ENCODE measurements at places on chromosomes 13 and 19.

DNA sequence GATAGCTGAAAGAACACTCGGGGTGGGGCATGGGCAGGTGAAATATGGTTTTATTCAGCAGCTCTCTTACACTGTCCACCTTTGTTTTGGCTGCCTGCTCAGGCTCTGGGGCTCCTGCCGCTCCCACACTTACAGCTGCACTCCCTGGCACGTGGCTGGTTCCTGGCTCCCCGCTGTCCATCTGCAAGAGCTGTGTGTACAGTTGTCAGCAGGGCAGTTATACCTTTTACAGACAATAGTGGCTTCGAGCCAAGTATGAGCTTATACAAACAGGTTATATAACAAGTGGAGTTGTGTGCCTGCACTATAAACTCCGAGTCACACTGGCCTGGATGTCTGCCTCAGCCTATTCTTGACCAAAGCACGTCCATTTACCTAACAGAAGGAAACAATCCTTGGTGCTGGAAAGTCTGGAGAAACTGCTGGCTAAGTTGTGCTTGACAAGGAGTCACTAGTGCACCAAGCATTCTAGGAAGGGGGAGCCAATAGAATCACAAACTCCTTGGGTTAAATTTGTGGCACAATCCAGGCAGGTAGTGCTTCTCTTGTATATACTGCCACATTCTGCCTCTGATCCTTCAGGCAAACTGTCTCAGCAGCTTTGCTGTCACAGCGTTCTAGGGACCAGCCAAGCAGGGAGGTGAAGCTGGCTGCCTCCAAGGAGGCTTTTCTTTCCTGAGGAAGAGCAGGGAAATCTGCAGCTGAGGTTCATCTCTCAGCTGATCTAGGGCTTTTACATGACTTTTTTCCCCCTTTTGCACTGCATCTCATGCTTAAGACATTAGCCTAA is 68.2 kb downstream of the NHLRC3 start:
- no peak for DNase-seq

DNA sequence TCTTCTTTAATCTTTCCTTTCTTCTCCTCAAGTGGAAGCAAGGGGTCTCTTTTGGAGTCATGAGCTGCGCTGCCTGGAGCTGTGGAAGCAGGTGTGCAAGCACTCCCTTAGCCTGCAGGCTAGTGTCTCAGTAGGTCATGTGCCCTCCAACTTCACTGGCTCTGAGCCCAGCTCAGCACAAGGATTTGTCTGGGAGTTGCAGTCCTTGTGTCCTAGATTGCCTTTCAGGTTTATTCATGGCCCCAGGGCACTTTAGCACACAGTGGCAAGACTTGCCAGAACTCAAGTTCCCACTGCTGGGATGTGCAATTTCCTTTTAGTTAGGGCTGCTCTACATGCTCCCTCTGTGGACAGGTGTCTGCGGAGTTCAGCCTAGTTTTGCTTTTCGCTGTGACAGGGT is 211.7 kb downstream of the LIG4 start:
- DNase-seq = peak; percentile 67

DNA sequence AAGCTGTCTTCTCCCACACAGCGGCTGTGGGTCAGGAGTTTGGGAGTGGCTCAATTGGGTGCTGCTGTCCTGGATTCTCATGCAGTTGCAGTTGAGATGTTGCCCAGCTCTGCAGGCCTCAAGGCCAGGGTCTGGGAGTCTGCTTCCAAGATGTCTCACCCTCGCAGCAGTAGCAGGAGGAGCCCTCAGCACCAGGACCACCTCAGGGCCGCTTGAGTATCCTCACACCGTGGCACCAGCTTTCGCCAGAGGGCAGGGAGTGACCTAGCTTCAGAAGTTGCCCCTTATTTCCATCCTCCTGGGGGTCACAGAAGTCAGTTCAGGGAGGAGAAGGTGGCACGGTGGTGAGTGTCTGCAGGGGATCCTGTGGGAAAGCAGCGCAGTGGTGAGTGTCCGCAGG is 20.9 kb downstream of the TFDP1 start:
- no peak for DNase-seq

GRCh38 chr19:41795031-41795461 is 1.3 kb upstream of the CEACAM3 start:
- DNase-seq = no peak

- no peak for DNase-seq
Measured at GRCh38 chr19:49691243-49692146, 579 bp downstream of the CPT1C start.

All from PC-9 (cell line).